C1 segment of cervical spinal cord (tissue), 14 donors: ENCODE measurements at places on chromosomes 6 and 20.

DNA sequence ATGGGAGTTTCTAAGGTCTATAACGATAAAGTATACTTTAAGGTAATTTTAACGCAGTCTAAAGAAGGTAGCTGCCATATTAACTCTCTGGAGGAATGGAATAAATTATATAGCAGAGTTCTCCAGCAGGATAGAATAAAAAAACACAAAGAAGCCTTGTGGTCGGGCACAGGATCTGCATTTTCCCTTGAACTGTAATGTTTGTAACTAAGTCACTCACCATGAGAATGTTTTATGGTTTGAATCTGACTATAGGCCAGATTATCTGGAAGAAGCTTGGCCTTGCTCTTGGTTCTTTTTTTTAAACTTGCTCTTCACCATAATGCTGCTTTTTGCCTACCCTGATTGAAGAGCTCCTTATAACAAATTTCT is 238.8 kb upstream of the NOX3 start:
- DNase-seq: no peak

DNA sequence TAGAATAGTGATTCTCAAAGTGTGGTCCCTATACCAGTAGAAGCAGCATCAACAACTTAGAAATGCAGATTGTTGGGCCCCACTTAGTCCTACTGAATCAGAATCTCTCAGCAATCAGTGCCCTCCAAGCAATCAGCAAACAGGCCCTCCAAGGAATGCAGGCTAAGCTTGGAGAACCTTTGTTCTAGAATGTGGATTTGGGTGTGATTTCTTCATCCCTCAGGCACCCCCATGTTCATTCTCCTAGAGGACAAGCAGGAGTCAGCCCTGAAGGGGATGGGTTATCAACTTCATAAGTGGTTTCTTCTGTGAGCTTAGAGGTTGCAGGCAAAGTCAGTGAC is 40.5 kb upstream of the TAF8 start:
- DNase-seq: no peak

- DNase-seq: no peak
These were observed 44.9 kb upstream of the CCDC28A start for GRCh38 chr6:138728662-138729061.

DNA sequence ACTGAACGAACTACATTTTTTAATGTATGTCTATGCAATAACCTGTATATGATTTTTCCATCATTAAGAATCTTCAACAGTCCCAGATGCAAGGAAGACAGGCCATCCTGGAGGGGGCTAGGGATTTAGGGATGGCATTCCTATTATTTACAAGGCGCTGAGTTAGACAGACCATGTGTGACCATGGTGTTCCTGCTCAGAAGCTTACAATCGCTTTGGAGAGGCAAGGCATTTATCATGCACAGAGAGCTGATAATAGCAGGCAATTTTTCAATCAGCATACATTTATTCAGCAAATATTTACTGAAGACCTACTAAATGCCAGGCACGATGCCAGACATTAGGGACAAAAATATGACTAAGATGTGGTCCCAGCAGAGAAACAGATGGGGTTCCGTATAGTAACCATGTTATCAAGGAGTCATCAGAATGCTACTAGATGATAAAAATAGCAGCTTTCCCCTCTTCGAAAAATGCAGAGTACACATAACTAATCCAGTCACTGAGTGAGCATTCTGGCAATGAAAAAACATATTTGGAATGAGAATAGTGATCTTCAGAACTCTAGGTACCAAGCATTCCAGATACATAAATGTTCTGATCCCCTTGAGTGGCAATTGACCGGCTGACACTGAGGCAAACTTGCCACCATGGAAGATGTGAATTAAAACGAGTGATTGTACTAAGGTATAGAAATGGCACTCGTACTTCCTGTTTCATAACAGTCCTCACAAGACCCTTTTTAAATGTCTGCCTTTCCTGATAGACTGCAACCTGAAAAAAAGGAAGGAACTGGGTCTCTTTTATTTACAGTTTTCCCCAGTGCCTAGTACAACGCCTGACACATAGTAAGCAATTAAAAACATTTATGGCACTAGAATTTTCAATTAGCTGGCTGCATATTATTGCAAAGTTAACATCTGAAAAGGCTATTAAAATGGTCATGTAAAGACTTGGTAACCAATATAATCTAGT is 135.7 kb downstream of the ATXN1 start:
- no peak for DNase-seq

DNA sequence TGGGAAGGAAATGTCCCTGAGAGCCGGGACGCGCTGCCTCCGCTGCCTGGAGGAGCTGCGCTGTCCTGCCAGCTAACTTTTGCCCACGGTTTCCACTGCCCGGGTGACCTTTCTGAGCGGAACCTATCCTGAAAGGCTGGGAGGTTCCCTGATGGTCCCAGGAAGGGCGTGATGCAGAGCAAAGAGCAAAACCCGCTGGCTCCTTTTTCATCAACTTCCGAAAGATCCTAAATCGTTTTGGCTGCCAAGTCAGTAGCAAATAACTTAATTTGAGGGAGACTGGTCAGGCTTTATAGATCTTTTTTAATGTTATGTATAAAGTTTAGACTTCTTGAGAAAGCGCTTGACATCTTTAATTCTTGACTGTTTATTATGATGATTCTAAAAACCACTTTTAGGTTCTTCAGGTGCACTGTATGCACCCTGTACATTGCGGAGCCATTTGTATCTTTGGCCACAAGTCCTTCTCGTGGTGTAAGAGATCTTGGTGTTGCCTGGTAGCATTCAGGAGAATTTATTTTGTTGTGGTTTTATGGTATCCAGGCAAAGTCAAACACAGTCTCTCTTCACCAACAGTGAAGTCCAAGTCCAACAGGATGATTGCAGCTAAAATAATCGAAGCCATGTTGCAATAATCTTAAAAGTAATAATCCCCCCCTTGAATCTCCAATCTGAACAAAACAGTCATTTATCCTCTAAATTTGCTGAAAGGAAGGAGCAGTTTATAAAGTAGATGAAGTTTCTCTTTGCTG is at the start of gene SYNE1:
SYNE1 (minus strand) TSS at position 67 of the 752 bp plus-strand sequence. CDS start 9,031 bp downstream, outside the sequence.
- DNase-seq: no peak

GRCh38 chr20:17640146-17640874 is 41.7 kb downstream of the RRBP1 start:
- DNase-seq: no peak

DNA sequence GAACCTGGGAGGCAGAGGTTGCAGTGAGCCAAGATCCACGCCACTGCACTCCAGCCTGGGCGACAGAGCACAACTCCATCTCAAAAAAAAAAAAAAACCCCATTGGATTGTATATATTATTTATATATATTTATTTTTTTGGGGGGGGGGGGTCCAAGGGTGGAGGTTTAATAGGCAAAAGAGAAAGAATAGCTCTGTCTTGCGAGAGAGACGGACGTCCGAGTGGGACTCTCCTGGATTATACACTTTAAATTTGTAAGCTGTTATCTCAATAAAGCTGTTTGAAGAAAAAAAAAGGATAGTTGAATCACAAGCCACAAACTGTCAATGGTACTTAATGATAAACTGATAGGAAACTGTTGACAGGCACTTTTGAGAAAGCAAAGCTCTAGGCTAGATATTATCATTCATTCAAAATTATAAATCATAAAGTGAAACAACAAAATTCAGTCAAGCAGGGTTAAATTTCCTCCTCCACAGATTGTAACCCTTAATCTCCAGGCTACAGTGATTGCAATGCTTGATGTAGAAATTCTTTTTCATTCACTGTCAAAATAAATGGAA is 20.3 kb downstream of the EIF2S2 start:
- no peak for DNase-seq

DNA sequence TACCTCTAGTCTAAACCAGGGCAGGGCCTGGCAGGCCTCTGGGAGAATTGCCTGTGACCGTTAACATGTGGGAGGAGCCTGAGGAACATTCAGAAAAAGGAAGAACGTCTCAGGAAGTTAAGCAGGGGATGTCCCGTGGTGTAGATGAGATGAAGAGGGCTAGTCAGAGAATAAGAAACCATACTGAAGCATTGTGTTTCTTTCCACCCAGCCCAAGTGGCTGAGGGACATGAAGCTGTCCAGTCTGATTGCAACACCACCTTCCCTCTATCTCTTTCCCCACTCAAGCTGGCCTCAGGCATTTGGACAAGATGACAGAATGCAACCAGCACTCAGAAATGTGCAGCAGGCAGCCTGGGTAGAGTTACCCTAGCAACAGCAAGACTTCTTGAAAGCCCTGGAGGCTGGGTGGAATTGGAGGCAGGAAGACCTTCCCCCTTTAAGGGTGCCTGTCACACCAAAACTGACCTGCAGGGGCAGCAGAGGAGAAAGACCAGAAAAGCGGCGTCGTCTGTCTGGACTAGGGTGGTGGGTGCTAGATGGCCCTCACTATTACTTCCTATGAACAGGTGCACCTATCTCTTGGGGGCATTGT is 186.1 kb downstream of the UNC5CL start:
- no peak for DNase-seq

DNA sequence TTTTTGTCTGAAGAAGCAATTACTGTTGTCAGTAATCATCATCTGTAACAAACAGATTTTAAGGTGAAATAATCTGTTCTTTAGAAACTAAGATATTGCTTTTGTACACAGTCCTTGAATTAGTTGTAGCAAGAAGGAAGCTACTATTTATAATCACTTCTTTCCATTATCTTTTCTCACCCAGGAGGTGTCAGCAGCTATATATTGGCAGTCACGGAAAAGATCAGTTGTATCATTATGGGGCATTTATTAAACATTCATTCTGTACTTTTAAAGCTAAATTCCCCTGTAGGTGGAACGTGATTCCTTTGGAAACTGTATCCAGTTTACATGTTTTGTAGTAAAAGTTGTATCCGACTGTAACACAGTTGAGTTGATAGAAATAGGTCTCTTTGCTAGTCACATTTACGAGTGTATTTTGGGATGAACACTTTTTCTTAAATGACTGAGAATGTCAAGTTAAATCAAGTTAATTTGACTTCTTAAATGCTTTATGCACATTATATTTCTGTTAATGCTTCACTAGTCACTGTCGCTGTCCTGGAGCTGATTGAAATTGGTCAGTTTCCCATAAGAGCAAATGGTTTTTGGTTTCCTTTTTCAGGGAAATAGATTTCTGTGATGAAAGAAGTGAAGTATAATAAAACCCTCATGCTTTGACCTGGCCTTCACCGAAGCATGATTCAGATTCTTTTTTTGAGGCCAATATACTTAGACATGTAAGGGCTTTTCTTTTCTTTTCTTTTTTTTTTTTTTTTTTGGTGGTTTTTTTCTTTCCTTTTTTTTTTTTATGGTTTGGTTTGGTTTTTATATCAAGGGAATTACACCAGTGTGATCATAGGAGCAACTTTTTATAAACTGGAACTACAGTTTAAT is 5.1 kb downstream of the QKI start:
- DNase-seq: no peak

GRCh38 chr6:37514837-37515236 is 15.1 kb upstream of the CCDC167 start:
- DNase-seq: no peak
